Activated CD4-positive, CD25-positive, alpha-beta regulatory T cell (primary cell): ENCODE measurements at places on chromosomes 5 and 9.

DNA sequence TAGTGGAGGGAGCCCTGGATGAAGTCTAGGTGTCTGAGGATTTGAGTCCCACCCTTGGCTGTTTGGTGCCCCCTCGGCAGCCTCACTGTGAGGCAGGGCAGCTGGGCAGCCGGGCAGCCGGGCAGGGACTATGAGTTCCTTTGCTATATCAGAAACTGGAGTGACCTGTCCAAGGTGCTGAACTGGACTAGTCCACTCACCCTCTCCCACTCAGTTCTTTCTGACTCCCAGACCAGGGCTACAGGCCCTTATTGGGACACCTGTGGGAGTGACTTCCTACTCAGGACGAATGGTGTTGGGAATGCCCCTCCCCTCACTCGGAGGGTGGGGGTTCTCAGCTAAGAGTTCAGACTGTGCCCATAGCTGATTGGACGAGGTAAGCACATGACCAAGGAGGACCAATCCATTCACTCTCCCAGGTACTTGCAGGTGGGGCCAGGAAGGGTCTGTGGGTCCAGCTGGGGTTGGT lies 34.1 kb upstream of the RAPGEF1 start:
- no peak for DNase-seq

GRCh38 chr5:158170060-158170459 lies 311.1 kb upstream of the CLINT1 start:
- DNase-seq = no peak

DNA sequence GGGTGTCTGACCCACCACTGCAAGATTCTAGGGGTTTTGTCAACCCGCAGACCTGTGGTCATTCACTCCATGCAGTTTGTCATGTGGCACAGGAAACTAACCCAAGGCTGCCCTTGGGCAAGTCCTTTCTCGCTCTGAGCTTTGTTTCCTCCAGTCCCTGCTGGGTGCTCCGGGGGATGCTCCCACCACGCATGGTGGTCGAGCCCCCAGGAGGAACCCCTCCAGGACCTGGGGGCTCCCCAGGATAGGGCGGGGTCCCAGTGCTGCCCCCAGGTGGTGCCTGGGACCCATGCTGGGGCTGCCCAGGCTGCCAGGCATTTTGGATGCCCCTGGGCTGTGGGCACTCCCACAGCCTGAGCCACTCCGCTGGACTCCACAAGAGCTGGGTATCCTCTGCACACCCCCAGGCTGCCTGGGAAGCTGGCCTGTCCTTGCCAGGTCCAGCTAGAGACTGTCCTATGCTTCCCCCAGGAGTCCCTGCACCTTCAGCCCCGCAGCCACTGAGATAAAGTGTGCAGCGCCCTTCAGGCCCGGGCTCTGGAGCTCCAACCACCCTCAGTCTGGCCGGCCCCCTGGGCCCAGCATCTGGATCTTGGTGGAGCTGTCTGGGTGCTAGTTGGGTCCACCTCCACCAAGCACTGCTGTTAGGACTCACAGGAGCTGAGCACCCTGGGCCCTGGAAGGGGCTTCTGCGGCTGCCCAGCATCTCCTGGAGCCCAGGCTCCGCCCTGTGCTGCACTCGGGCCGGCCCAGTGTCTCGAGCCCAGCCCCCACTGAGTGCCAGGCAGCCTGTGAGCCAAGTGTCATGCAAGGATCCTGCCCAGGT lies 104.3 kb downstream of the PHF2 start:
- no peak for DNase-seq

GRCh38 chr5:6435356-6435755 lies 13.3 kb upstream of the UBE2QL1 start:
- DNase-seq = no peak

DNA sequence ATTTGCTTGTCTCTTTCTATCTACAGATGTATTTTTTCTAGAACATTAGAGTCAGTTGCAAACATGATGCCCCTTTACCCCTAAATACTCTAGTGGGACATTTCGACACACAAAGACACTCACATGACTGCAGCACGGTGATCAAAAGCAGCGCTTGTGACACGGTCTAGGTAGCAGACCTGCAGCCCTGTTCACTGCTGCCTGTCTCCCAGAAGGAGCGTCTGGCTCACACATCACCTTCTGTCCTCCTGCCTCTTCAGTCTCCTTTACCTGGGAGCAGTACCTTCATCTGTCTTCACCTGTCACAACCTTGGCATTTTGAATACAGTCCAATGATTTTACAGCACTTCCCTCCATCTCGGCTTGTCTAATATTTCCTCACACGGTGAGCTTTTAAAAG lies 51.9 kb upstream of the SH3PXD2B start:
- DNase-seq = no peak
